H4 (cell line): ENCODE measurements at places on chromosomes 3 and 15. TPM values are rescaled to one million over a fixed set of nuclear protein-coding genes. Genes with fewer than 3 reads are reported as not detected.
A peak's percentile ranks its signal among the peaks of the same experiment; 100 is the strongest.

GRCh38 chr3:113118336-113118735 lies 93.0 kb upstream of the BOC start:
- DNase-seq: no peak

- no peak for DNase-seq
Measured at GRCh38 chr3:159028706-159029105, 226.9 kb downstream of the MFSD1 start.

HTR3E gene
- not detected in 2 replicates for total RNA-seq

AGTR1 gene
- 0.45 and 0.53 TPM in 2 replicates for total RNA-seq

- no peak for DNase-seq
Measured at GRCh38 chr3:12190832-12191231, 32.1 kb upstream of the TIMP4 start.

SNTN gene
- not detected in 2 replicates for total RNA-seq

PTX3 gene
- total RNA-seq: 0.99 and 1.5 TPM in 2 replicates

ALG1L2 gene
- total RNA-seq: not detected in 2 replicates

VIPR1 gene
- total RNA-seq: not detected in 2 replicates

- DNase-seq: no peak
Measured at GRCh38 chr15:78243491-78243941, 9.2 kb upstream of the ACSBG1 start.

GRCh38 chr3:85533586-85533985 lies 574.8 kb downstream of the CADM2 start:
- no peak for DNase-seq

DNA sequence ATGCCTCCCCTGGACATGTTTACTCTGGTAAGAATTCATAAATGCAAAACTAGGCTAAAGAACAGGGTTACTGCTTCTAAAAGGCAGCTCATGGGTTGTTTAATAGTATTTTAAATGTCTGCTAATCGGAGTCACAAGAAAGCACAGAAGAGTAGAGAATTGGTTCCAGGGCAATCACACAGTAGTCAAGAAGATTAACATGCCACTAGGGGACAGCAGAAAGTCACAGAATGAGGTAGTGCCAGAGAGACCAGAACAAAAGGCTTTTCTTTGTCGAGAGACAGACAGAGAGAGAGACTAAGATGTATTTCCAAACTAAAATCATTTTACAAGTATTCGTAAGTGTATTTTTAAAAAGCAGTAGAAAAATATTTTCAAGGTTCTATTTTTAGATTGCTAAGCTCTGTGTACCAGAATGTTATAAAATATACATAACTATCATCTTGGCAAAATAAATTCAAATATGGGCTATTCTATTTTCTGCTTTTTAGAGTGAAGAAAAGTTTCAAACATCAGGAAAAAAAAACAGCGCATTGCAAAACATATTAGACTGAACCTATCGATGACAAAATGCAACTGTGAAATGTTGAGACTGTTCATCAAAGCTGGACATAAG lies 78.3 kb upstream of the CDIN1 start:
- peak; percentile 84 for DNase-seq
